ENCODE measurements at places on chromosomes 13 and 19.

- no peak for DNase-seq
These were observed 5.3 kb upstream of the FFAR1 start for GRCh38 chr19:35342430-35342829.

GRCh38 chr19:28397306-28397705 is 815.6 kb downstream of the UQCRFS1 start:
- DNase-seq = no peak

GRCh38 chr13:53159431-53159830 is 130.8 kb downstream of the OLFM4 start:
- DNase-seq = no peak

GRCh38 chr13:97948041-97948440 is 5.4 kb upstream of the IPO5 start:
- no peak for DNase-seq

DNA sequence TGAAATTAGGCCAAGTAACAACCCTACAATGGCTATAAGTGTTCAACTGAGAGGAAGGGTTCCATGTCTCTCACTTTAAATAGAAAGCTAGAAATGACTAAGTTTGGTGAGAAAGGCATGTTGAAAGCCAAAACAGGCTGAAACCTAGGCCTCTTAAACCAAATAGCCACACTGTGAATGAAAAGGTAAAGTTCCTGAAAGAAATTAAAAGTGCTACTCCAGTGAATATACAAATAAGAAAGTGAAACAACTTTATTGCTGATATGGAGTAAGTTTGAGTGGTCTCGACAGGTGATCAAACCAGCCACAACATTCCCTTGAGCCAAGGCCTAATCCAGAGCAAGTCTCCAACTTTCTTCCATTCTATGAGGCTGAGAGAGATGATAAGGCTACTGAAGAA is 209.6 kb downstream of the KLF12 start:
- DNase-seq = no peak

GRCh38 chr19:34298891-34299520 is 44.7 kb downstream of the GARRE1 start:
- DNase-seq = no peak
